ENCODE measurements at places on chromosomes 2 and 18. TPM values are rescaled to one million over a fixed set of nuclear protein-coding genes. Genes with fewer than 3 reads are reported as not detected.

DNA sequence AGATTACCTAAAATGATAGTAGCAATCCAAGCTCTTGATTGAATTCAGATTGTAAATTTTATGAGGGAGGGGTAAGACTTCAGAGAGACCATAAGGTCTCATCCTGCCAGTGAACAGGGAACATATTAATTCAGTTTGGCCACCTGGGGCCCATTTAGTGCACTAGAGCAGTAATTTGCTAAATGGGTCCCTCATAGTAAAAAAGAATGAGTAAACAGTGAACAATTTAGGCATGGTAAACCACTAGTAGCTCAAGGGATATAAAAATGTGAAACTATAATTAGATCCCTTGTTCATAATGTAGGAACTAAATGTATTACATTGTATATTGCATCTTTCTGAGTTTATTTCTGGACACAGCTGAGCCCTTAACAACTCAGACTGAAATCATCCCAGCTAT, 4.9 kb upstream of the PHLPP1 start:
- DNase-seq: no peak

DNA sequence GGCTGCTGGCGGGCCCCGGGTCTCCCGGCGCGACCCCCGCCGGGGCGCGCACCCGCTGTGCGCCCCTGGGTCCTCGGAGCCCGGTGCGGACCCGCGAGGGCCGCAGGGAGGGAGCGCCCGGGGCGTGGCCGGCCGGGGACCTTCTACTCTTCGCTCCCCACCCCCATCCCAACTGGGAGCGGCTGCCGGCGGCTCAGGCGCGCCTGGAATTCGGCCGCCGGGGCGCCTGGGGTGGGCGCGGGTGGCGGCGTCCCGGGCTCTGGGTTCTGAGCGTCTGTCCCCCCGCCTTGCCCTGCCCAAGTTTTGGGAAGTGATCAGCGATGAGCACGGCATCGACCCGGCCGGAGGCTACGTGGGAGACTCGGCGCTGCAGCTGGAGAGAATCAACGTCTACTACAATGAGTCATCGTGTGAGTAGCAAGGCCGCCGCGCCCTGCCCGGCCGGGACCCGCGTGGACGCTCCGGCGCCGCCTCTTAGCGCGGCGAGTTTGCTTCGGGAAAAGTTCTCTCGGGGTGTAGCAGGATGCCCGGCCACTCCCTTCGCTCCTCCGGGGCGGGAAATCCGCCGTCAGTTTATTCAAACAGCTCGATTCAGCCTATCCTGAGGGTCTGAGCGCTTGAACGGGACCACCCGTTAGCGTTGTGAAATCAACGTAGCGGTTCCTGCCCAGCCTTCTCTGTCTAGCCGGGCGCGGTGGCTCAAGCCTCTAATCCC, 502 bp downstream of the TUBB6 start:
- peak; percentile 92 for DNase-seq

DNA sequence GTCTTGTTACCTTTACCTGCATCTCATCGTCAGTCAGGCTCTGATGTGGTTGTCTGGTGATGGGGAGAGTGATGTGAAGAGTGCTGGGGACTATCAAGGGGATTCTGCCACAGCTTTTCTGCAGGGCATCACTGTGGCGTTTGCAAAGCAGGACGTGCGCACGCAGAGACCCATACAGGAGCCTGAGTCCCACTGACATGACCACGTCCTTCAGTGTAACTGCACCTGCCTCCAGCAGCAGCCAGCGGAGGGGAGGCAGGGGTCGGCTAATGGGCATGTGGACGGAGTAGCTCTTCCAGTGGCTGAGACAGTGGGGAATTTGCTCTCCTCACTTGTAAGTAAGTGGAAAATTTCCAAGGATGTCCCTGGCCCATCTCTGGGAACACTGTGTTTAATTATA, 6.5 kb downstream of the ALKAL2 start:
- DNase-seq: no peak

- no peak for DNase-seq
Observed at GRCh38 chr2:12560618-12561017, 156.1 kb upstream of the TRIB2 start.

DNA sequence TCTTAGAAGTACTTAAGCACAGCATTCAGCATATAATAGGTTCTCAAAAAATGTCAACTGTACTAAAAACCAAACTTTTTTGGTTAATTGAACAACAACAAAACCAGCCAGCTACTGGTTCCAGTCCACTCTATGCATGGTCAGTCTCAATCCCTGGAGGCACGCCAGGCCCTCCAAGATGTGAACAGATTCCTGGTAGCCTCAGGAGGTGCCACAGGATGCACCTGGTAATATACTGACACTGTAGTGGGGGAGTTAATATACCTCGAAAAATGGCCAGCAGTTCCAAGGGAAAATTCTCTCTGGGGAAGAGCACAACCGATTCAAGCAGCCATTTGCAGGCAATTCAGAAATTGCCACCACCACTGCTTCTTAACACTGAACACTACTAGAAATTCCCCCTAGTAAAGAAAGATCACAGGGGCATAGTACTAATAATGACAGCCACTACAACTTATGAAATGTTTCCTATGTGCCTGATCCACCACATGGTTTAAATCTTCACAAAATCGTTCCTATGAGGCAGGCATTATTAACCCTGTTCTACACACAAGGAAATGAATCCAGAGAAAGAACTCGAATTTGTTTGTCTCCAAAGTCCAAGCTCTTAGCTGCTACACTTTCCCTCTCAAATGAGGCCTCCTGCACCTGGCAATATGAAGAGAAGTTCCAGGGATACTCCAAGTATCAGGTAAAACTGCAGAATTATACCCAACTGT, 3.4 kb downstream of the MGAT4A start:
- DNase-seq: no peak

- DNase-seq: no peak
Observed at GRCh38 chr2:158120664-158121641, 19.3 kb downstream of the UPP2 start.

DNA sequence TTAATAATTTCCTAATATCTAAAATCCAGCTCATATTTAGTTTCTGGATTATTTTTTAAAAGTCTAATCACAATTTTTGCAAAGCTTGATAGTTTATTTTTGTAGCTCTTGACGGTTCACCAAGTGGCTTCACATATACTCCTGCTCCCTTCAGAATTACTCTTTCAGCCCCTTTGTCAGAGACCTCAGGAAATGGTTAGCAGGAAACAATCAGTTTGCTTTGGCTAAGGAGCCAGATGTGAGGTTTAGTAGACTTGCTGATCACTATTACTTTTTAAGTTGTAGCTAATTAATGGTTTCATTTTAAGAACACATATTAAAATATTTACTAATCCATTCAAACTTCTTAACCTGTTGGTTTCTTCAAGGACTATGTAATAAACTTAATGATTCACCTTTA, 2.3 kb downstream of the RBBP8 start:
- DNase-seq: no peak

- no peak for DNase-seq
Observed at GRCh38 chr2:151525821-151526373, 116.2 kb downstream of the RIF1 start.

DNA sequence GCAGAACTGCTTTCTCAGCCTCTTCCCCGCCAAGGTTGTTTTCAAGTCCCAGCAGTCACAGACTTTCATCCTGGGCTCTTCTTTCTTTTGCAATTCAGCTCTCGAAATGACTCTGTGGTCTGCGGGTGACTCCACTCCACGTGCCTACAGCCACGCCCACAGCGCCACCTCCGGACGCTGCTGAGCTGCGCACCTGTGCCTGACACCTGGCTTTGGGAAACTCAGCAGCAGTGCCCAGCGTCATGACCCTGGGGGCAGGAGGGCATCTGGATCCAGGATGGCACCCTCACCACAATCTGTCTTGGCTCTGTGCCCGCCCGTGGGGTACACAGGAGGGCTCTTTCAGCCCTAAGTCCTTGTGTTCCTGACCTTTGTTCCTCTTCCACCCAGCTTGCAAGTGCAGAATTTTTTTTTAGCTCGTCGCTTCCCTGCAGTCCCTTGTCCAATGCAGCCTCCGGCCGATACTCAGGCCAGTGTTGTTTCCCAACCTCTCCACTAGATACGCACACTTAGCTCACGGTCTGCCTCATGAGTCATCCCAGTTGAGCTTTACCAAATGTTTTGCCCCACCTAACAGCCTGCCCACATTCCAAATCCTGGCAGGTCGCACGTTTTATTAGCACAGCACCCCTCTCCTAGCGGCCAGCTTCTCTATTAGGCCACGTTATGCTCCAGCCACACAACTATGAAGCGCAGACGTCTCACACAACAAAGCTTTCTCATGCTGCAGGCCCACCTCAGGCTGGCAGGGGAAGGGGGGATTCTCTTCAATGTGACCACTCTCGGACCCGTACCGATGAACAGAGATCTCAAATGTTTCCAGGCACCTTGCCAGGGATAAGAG, 6.5 kb upstream of the CAPN10 start:
- DNase-seq: peak; percentile 78

- DNase-seq: no peak
Observed at GRCh38 chr18:33833842-33834241, 255.8 kb downstream of the ASXL3 start.

GRCh38 chr18:32450026-32450691, 20.5 kb downstream of the GAREM1 start:
- no peak for DNase-seq

- DNase-seq: no peak
Observed at GRCh38 chr2:43214253-43214652, 12.2 kb downstream of the ZFP36L2 start.

DNA sequence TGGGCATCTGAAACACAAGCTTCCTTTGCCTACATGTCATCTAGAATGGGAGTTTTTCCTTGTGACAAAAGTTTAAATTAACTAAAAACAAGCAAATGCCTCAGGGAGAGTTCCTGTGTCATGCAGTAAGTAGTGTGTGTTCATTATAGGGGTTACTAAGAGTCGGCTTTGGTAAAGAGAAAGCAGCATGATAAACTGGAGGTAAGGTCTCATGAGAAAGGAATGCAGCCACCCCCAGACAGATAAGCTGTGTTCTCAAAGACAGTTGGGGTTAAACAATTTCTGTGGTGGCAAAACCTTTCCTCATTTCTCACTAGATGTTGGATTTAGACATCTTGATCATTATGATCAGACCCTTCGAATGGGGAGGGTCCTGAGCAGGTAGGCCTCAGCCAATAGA, 129.7 kb downstream of the MAP4K4 start:
- DNase-seq: peak; percentile 77

DNA sequence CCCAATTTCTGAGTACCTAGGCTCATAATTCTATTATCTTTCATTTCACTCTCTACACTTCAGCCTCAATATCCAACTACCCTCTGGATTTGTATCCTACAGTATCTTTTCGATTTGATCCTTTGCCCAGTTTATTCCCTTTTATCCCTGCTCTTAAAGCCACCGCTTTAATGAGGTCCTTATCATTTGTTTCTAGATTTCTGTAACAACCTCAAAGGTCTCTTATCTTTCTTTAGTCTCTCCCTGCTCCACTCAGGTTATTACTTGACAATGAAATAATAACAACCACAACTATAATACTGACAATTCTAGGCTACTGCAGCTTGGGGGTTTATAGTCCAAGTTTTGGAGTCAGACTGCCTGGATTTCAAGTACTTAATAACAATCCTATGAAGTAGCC, 25.9 kb upstream of the ASNSD1 start:
- no peak for DNase-seq

DNA sequence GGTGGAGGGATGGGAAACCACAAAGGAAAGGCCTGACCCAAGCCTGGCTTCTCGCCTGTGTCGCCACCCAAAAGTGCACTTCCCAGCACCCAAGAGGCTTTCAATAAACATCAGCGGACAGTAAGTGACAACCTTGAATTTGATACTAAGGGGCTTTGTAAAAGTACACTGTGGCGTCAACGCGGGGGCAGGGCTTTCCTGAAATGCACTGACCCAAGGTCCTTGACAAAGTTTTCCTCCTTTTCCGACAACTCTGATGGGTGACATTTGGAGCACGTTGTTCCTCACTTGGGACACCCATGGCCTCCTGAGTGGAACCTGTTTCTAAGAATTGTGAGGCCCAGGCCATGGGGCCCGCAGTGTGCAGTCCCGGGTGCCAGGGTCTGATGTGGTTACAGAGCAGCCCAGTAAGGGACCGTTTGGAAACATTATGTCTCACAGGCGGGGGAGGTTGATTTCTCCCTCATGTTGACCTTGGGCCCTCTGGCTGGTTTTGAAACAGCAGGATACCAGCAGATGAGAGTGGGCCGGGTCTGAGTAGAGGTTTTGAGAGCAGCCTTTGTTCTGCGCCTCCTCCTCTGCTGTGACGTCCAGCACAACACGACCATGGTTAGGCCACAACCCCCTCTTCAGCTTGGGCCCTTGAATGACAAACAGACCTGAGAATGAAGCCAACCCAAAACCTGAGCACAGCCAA, 2.8 kb upstream of the ZBTB14 start:
- DNase-seq: no peak

- DNase-seq: no peak
Observed at GRCh38 chr2:67186326-67186725, 210.8 kb upstream of the ETAA1 start.

GRCh38 chr18:68152770-68153169, 562.1 kb downstream of the TMX3 start:
- no peak for DNase-seq

Gene HAT1
- 52.3 TPM for total RNA-seq

Gene KCNF1
- not detected for total RNA-seq

Gene CNDP1
- not detected for total RNA-seq

Gene FAM110C
- total RNA-seq: not detected

Gene SULT1C4
- 2.5 TPM for total RNA-seq

Gene PAX8
- not detected for total RNA-seq

Gene CLHC1
- total RNA-seq: 9.6 TPM

Gene RESP18
- total RNA-seq: not detected

Measured in stomach (tissue), 19 donors.